ENCODE measurements at places on chromosomes 3 and 15. TPM values are rescaled to one million over a fixed set of nuclear protein-coding genes. Genes with fewer than 3 reads are reported as not detected.

The TSC22D2 gene
- total RNA-seq = 24.0 TPM

- no peak for DNase-seq
These were observed 126.3 kb upstream of the ABI3BP start for GRCh38 chr3:101119535-101119934.

DNA sequence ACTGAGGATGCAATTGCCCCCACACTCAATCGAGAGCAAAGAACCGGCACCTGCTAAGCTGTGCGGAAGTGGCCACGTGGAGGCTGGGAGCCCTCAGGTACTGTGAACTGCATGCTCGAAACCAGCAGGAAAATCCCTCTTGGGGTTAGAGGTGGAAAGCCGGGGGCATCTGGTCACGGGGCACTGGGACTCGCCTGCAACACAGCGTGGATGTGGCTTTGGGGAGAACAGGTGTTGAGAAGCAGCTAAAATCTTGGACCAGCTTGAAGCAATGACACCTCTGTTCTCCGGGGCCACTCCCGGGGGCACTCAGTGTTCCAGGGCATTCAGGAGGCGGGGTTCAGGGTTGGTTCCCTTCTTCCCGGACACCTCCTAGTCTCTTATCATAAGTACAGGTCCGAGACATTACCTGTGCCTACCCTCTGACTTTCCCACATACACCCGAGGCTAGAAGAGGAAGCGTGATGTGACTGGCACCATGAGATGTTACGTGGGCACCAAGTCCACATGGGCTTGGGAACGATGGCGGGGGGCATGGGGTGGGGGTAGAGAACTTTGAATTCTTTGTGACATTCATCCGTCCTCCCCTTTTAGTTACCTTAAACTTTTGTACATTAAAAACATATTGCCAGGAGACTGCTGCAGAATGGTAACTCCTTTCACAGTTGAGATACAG lies 172.0 kb downstream of the ADAMTS17 start:
- DNase-seq = no peak

- DNase-seq = no peak
These were observed 15.8 kb downstream of the PODXL2 start for GRCh38 chr3:127644641-127645370.

DNA sequence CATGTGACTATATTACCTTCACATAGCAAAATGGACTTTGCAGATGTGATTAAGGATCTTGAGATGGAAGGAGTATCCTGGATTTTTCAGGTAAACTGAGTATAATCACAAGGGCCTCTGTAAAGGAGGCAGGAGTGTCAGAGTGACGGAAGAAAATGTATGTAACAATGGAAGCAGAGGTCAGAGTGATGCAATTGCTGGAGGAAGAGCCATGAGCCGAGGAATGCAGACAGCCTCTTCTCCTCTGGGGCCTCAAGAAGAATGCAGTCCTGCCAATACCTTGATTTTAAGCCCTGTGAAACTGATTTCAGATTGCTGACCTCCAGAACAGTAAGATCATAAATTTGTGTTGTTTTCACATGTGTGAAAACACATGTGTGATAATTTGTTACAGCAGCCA lies 15.1 kb downstream of the HEMK1 start:
- DNase-seq = no peak

GRCh38 chr3:29618395-29619282 lies 337.8 kb downstream of the RBMS3 start:
- DNase-seq = no peak

GRCh38 chr3:12242772-12243171 lies 46.1 kb upstream of the PPARG start:
- no peak for DNase-seq

Data from left cardiac atrium (tissue), 4 donors.